CD4-positive, alpha-beta T cell (primary cell): ENCODE measurements at places on chromosomes 3 and 15.

GRCh38 chr3:131549340-131549739, 46.6 kb upstream of the MRPL3 start:
- DNase-seq: no peak

DNA sequence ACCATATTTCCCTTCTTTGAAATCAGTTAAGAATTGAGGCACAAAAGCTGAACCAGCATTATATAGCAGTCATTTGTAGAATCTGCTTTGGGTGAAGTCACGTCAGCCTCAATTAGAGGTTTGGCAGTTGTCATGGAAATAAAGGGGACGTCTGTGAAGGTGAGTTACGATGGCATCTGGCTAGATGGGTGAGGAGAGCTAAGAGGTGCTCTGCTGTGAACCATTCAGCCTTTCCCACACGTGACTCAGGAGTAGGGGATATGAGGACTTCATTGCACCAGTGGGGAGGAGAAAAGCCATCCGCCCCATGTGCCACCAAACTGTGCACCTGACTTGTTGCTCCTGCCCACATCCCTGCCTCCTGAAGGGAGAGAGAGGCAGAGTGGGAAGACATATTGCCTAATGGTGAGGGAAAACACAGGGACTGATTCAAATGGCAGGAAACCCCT, 2.8 kb upstream of the C15orf40 start:
- DNase-seq: no peak

DNA sequence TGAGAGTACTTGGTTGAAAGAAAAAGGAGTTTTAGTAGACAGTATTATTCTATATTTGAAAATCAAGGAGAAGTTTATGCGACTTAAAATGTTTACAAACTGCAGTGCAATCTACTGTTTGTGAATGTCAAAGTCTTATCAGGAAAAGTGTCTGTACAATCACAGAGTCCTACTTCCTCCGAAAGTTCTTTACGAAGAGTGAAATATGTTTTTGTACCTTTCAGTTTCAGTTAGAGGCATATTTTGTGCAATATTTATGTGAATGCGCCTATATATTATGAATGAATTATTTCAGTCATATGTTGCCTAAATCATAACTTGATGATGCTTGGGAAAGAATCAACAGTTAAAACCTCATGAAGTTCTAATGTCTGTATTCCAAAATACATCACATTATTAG, 31.5 kb downstream of the NGRN start:
- no peak for DNase-seq

DNA sequence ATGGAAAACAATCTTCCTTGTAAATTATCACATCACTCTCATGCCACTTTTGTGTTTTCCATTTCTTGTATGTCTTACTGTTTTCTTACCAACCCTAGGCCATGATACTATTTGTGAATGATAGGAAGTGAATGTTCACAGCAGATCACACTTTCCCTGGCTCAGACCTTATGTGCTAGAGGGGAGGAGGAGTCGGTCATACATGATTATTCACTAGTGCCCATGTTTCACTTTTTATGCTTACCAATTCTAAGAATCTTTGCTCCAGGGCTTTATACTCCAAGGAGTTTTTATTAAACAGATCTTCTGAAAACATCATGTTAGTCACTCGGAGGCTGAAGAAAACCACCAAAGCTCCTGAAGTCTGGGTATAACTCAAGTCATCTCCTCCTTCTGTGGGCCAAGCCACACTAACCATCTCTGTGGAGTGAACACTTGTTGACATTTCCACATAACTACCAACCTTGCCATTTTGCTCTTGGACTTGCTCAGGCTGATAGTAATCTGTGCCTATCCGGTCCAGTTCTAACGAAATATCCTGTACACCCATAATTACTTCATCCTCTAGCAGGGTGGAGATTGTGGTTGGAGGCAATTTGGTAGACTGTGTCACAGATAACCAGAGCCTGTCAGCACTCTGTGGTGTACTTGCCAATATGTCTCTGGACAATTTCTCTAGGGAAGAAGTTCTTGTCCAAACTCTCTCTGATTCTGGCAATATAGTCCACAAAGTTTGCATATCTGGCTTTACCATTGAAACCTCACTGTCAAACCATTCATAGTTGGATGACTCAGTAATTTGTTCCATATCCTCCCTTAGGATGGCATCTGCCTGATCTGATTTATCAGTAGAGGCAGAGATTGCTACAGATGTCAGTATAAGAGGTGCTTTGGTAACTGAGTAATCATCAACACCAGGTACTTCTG, 76.8 kb downstream of the IMPG2 start:
- DNase-seq: no peak

GRCh38 chr3:15953841-15954240, 156.1 kb upstream of the ANKRD28 start:
- no peak for DNase-seq

GRCh38 chr3:69085168-69085832, 563 bp downstream of the ARL6IP5 start:
- DNase-seq: peak; percentile 15

GRCh38 chr3:58482917-58483636, 8.8 kb upstream of the KCTD6 start:
- DNase-seq: no peak

- DNase-seq: no peak
These were observed 22.0 kb upstream of the SPTSSB start for GRCh38 chr3:161393310-161393709.

- no peak for DNase-seq
These were observed 27.9 kb downstream of the CFAP100 start for GRCh38 chr3:126422571-126423091.

- DNase-seq: no peak
These were observed 37.1 kb downstream of the QTRT2 start for GRCh38 chr3:114093596-114093995.

DNA sequence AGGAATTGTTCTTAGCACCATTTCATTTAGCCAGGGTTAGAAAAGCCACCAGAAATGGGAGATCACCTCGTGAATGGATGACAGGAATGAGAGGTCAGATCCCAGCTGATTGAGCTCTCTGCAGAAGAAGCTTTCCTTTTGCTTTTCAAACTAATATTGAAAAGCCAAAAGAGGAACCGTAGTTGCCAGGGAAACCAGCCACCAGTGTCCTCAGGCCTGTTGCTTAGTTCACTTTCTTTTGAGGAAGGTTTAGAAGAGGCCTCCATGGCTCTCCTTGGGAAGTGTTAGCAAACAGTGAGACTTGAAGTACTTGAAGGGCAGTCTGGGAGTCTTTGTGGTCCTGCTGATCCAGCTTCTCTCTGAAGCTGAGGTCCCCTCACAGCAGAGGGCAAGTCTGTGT, 7.4 kb upstream of the CCK start:
- no peak for DNase-seq

DNA sequence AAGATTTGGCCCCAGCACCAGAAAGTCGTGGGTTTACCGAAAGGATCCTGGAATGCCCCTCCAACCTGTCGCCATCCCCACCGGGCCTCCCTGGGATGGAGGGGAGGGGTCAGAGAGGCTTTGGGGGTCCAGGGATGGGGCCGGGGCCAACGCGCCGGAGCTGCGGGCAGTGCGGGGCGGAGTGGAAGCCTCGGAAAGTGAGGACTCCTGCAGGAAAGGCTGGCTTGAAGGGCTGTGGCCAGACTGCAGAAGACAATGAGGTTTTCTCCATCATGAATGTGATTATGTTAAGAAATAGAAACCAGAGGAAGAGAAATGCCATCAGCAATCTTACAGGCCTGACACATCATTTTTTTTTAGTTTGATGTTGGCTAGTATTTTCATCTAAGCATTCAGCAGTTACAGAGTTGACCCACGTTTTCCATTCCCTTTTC, 738 bp downstream of the YEATS2 start:
- DNase-seq: no peak

DNA sequence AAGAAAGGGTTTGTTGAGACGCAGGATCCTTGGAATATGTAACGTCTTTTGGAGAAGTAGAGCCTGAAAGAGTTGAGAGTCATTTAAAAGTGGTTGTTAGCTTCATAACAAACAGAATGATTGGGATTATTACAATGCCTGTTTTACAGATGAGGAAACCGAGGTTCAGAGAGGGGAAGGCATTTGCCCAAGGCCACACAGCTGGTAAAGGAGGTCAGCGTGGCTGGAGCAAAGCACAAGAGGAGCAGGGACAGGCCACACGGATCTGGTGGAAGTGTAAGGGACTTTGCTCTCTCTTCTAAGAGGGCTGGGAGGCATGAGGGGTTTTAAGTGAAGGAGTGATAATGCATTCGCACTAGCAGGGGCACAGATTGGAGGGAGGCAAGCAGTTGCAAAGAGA, 6.2 kb upstream of the OXTR start:
- no peak for DNase-seq

GRCh38 chr15:32642667-32643435, 1.3 kb downstream of the SCG5 start:
- DNase-seq: no peak

DNA sequence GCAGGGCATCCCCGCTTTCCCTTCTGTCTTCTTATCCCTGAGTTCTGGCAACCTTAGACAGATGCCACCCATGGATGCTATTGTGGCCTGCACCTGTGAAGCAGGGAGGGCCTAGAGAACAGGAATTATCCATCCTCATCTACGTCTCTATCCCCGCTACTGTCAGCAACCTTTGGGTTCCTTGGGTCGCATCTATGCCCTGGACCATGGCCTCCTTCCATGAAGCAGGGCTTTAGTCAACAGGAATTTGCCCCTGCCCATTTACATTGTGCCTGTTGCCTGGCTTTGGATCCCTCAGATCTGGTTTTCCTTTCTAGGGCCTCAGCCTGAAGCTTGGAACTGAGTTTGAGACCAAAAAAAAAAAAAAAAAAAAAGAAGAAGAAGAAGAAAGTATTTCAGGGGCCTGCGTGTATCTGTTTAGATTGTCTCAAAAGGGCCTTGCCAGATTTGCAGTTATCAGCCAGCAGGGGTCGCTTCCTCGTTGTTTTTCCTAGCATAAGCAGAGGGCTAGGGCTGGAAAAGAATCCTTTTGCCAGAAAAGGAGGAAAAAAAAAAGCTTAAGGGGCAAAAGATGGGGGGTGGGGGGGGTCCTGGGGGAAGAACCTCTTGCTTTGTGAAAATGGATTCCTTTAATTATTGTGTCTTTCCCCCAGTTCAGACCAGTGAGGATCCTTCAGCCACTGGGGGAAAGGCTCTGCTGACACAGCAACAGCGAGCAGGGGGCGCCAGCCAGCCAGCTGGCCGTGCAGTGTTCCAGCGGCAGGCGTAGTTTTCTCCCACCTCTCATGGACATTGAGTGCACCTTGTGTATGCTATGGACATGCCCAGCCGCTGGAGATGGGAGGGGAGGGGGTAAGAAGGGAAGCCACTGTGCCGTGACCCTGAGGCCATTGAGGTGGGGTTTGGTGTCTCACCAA, 65.7 kb upstream of the ALDH1L1 start:
- no peak for DNase-seq

- no peak for DNase-seq
These were observed 108.3 kb downstream of the TOP2B start for GRCh38 chr3:25556447-25556846.

DNA sequence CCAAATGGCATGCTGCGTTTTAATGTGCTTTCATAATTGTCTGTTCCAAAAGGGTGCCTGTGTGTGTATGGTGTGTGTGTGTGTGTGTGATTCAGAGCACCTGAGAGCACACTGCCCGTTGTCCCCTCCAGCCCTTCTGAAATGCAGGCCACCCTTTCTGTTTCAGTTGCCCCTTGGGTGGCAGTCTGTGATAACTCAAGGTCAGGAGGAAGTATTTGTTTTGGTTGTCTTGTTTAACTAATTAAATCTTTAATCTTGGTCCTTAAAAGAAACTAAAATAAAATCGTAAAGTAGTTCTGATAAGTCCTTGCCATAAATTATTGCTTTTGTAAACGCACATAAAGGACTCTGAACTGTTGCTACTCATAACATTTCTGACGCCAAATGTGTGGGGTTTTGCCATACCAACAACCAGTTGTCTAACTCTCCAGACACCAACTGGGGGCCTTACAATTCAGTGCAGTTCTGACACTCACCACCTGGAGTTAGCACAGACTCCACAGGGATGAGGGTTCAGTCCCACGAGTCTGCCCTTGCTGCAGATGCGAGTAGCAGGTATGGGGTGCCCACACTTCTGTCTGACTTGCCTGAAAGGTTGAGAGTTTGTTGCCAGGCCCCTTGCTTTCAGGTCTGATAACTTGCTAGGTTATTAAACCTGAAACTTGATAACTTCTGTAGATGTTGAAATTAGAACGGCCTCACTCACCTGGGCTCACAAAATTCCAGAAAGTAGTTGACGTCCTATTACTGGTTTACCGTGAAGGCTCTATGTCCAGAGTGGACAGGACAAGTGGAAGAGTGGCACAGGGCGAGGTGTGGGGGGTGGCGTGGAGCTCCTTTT, 157.3 kb downstream of the IGF1R start:
- no peak for DNase-seq

GRCh38 chr3:183514021-183514420, 41.5 kb downstream of the KLHL6 start:
- DNase-seq: no peak

DNA sequence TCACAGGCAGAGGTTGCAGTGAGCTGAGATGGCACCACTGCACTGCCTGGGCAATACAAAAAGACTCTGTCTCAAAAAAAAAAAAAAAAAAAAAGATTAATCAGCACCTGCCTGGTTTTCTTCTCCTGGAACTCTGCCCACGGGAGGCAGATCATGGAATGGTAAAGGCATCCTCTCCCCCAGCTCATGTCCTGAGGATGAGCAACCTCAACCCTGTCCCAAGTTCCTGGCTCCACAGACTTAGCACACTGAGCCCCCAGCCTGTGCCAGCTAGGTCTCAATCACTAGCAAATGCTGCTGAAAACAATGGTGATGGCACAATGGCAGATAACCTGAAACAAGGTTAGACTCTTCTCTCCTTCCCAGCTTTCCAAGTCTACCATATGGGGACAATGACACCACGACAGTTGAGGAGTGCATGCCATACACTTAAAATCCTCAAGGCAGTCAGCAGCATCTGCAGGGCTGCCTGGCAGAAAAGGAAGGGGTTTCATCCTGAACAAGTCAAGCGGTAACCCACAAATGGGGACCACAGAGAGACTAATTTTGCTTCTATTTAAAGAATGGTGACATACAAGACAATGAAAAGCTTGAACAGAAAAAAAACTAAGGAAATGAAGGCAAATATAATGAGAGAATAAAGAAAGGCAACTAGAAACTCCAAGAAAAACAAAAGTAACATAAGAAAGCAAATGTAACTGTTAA, 4.8 kb downstream of the CLN6 start:
- DNase-seq: no peak

DNA sequence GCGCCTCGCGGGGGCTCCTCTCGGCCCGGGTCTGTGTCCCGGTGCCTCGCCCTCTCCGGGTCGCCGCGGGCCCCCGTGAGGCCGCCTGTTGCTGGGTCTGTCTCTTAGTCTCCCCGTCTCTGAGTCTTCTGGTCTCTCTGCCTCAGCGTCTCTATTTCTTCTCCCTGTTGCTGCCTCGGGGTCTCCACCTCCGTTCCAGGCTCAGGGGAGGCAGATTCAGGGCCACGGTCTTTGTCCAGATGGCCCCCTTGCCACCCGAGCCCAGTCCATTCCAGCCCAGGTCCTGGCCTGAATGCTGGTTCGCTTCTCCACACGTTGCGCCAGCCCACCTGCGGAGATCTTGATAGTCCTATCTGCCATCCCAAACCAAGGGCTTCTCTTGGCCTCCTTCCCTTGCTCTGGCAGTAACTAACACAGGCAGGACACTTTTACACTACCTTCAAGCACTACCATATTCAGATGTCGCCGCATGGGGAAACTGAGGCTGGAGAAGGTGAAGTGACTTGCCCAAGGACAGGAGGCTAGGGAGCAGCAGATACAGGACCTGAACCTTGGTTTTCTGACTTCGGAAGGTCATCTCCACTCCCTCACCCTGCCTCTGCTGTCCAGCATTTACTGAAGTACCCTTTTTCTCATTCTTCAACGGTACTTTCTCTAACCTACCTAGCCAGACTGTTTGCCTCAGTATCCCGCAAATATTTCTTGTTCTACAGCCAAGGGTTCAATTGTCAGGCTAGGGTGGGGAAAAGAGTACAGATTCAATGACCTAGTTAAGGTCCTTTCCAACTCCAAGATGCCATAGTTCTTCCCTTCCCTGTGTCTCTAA, 616 bp upstream of the IGDCC4 start:
- no peak for DNase-seq
